ENCODE measurements at places on chromosomes 4 and X. TPM values are rescaled to one million over a fixed set of nuclear protein-coding genes. Genes with fewer than 3 reads are reported as not detected.

Gene S100G
- polyA plus RNA-seq = not detected

Gene XAGE1A
- polyA plus RNA-seq = not detected

Gene VSIG1
- not detected for polyA plus RNA-seq

Gene GRIA3
- polyA plus RNA-seq = not detected

Gene FATE1
- not detected for polyA plus RNA-seq

Gene ENPP6
- polyA plus RNA-seq = not detected

Gene BCAP31
- 367 TPM for polyA plus RNA-seq

Gene PPP4R3C
- polyA plus RNA-seq = not detected

Gene MAGEA2
- not detected for polyA plus RNA-seq

Gene ALB
- polyA plus RNA-seq = not detected

DNA sequence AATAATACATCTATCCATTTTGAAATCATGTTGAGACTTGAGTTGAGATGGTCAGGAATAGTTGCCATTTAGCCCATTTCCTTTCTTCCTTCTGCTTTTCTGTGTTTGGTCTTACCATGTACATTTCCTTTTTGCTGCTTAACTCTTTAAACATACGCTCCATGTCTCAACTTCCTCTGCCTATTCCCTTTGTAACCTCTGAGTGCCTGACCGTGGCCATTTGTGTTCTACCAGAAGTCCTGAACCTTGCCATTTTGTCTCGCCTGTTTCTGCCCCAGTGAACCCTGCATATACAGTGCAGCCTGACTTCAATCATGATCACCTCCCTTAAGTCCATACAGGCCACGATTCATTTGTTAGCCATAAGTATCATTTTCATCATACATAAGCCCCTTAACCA lies 169.0 kb downstream of the RAPGEF2 start:
- DNase-seq = no peak

GRCh38 chr4:88613417-88613875 lies 21.2 kb downstream of the HERC3 start:
- DNase-seq = peak; percentile 71

GRCh38 chr4:185540487-185541120 lies 5.3 kb upstream of the PDLIM3 start:
- no peak for DNase-seq

DNA sequence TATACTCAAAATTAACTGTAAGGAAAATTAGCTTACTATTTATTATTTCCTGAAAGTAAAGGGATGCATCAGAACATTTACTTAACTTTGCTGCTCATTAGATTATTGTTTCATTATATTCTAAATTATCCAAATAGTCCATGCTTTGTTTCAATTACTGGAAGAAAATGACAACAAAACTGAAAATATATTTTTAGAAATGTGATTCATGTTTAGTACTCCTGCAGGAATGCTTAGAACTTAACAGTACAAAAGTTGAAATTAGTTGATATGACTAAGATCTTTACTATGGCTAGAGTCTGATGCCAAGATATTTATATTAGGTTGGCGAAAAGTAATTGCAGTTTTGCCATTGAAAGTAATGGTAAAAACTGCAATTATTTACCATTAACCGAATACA lies 660.5 kb upstream of the PABPC4L start:
- DNase-seq = no peak

- no peak for DNase-seq
Measured at GRCh38 chrX:76971393-76972376, 475.5 kb upstream of the FGF16 start.

GRCh38 chr4:146202665-146203064 lies 11.7 kb upstream of the REELD1 start:
- DNase-seq = no peak

DNA sequence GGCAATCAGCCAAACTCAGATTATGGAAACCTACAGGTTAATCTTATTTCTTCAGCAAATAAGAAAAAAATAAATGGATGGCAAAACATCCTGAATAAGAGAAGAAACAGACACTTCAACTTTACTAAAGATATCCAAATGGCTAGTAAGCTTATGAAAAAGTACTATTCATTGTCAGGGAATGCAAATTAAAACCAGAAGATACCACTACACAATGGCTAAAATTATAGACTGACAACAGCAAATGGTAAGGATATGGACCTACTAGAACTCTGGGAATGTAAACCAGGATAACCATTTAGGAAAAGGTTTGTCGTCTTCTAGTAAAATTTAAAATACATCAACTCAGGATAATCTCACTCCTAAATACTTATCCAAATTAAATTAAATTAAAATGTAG lies 24.3 kb downstream of the GRSF1 start:
- no peak for DNase-seq

GRCh38 chr4:18917689-18918088 lies 896.1 kb upstream of the LCORL start:
- no peak for DNase-seq

GRCh38 chr4:110483516-110483915 lies 7.6 kb downstream of the ENPEP start:
- no peak for DNase-seq

GRCh38 chrX:37912304-37912703 lies 64.9 kb upstream of the DYNLT3 start:
- DNase-seq = peak; percentile 29

DNA sequence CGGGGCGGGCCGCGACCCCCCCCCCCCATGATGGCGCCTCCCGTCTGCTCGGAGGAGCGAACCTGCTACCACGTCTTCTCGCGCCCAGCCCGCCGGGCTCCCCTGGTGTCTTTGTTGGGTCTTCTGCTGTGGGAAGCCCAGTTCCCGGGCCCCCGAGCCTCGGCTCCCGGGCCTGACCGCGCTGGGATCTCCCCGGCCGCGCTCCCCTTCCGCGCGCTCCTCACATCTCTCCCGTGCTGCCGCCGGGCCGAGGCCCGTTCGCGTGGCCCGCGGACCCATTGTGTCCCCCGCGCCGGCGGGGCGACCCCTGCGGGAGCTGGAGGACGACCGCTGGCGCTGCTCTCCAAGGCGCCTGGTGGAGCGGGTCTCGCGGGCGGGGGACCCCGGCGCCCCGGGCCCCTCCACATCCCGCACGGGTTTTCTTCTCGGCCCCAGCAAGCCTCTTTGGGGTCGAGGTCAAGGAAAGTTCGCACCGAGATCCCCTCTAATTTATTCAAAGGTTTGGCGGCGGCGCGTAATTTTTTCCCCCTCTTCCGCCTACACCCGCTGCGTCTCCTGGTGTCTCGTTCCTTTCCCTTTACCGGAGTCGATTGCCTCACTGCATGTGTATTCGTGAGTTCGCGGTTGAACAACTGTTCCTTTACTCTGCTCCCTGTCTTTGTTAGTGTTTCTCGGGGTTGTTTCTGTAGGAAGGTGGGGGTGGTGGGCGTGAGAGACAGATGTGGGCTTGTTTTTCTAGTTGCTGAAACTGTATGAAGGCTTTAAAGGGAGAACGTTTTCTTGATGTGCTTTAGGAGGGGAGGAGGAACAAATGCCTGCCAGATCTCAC lies 770 bp downstream of the SMAD1 start:
- DNase-seq = peak; percentile 13

- no peak for DNase-seq
Measured at GRCh38 chr4:140673729-140674128, 82.5 kb downstream of the TBC1D9 start.

GRCh38 chr4:26126143-26126718 lies 194.6 kb upstream of the RBPJ start:
- DNase-seq = no peak

GRCh38 chrX:21725496-21725895 lies 32.4 kb downstream of the SMPX start:
- DNase-seq = no peak

DNA sequence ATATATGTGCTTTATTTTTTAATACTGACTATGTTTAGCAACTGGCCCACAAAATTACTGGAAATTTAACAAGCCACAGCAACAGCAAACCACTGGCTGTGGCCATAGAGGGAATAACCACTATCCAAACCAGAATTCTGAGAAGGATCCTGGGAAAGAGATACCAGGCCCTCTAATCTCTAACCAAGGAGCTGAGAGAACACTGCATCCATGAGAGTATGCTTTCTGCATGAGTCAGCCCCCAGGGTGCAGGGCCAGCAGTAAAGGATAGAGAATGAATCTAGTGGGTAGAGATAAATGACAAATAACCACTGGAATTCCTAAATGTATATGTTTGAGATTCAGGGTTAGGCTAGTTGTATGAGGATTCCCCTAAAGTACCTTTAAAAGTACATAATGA lies 221.8 kb downstream of the KIT start:
- DNase-seq = no peak

GRCh38 chrX:154986826-154987575 lies 35.5 kb downstream of the F8 start:
- no peak for DNase-seq

DNA sequence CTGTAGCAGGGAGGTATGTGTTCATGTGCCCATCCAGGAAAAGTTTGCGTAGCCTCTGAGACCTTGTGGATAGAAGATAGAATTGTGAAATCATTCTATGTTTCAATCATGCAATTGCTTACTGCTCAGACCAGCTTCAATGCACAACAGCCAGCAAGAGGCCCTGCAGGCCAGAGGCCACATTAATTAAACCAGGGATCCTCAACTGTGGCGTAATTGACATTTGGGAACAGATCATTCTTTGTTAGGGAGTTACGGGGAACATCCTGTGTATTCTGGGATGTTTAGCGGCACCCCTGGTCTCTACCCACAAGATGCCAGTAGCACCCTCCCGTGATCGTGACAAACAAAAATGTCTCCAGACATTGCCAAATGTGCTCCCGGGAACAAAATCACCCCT lies 86.5 kb upstream of the PRPS2 start:
- no peak for DNase-seq

DNA sequence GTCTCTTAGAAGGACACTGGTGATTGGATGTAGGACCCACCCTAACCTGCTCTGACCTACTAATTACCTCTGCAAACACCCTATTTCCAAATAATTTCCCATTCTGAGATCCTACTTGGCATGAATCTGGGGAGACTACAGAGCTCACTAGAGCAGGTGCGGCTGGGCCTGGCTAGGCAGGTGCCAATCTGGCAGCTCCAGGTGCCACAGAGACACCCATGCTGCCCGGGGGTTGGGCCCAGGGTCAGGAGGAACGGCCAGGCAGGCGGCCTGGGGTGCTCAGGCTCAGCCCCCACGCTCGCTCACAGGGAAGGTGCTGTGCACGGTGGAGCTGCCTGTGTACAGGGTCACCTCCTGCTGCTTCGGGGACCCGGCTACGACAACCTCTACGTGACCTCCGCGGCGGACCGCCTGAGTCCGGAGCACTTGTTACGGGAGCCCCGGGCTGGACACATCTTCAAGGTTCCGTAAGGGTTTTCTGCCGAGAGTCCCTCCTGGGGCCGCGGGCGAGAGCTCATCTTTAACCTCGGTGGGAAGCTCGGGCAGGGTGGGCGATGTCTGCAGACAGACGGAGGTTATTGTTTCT lies 26.5 kb upstream of the PLCXD1 start:
- DNase-seq = no peak

DNA sequence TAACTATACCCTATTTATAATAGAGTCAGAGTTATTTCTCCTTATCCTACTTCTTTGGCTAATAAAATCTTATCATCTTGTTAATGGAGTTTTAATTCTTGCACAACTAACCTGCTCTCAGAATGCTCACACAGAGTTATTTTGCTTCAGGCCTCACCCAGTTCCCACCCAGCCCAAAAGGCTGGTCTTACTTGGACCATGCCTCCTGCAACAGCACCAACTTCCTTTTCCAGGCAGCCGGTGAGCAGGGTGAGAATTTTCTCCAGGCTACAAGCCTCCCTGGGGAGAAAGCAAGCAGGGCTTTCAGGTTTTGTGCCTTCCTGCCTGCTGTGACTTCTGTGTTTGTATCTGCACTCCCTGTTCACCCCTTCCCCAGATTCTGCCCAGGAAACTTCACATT lies 29.1 kb upstream of the BANK1 start:
- DNase-seq = no peak
